ENCODE measurements at places on chromosomes 12 and 14.

DNA sequence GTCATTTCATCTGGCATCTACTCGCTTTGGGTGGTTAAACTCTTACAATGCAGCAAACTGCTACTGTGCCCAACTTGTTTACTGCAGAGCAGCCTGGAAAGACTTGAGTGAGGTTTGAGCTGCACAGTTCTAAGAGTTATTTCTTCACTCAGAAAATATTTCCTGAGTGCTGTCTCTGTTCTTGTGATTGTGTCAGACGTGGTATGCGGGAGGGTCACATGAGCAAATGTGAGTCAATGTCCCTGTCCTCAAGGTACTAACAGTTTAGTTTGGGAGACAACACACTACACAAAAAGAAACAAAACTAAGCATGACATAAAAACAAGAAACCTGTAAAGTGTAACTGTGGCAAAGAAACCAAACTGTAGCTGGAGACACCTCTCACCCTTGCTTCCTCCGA lies 32.4 kb downstream of the FLVCR2 start:
- no peak overlapping the region for H3K4me3 ChIP-seq
- no peak overlapping the region for H3K27ac ChIP-seq
- peaks cover 20% of the 10 kb centered on the region for H3K27me3 ChIP-seq
- H3K36me3 ChIP-seq, result no peaks in the 10 kb centered on the region
- no peak for DNase-seq

DNA sequence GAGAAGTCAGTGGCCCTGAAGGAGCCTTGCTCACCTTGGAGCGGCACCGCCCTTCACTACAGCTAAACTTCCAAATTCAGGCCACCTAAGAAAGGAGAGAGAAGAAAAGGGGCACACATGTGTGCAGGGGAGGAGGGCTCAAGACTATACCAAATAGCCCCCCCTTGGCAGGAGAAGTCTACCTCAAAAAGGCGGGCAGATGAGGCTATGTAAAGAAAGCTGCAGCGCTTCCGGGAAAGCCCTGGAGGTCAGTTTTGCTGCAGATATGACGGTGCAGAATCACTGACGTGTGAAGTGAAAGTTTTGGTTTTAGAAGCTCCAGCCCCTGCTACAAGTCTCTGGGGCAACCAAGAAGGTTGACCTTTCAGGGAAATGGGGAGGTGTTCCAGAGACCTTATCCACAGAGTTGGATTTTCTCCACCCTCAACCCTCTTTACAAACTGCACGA lies 48.2 kb upstream of the PNMA1 start:
- peaks cover 48% of the 10 kb centered on the region for H3K4me1 ChIP-seq
- H3K36me3 ChIP-seq, result no peaks in the 10 kb centered on the region
- no peak overlapping the region for H3K4me3 ChIP-seq

DNA sequence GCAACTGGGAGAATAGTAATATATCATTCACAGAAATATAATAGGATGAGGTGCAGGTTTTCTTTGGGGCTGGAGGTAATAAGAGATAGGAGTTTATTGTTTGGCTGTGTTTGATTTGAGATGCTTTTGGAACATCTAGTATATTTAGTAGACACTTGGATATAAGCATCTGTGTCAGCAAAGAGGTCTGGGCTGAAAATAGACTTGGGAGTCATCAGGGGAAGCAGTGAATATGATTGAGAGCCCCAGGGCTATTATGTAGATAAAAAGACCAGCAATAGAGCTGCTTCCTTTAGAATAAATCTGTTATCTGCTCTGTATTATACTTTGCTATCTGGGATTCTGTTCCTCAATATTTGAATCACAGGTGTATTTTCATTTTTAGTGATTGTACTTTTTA lies 36.6 kb downstream of the SPATA7 start:
- H3K36me3 ChIP-seq, result peaks cover 28% of the 10 kb centered on the region
- H3K27me3 ChIP-seq, result no peaks in the 10 kb centered on the region
- peaks cover 4% of the 10 kb centered on the region for H3K4me1 ChIP-seq
- no peak for DNase-seq
- no peak overlapping the region for H3K27ac ChIP-seq
- no peak overlapping the region for H3K4me3 ChIP-seq

DNA sequence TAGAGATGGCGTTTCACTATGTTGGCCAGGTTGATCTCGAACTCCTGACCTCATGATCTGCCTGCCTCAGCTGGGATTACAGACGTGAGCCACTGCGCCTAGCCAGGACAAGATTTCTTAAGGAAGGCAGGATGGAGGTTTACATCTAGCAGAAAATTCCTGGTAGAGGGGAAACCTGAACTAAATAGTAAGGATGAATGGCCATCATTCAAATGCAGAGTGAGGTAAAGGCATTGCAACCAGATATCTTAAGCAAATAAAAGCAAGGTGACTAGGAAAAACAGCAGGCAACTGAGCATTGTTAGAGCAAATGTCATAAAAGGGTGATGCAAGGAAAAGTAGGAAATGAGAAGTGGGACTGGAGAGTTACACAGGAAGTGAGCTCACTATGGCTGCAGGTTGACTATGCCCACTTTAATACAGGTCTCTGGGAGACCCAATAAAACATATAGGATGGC lies 133.0 kb downstream of the SOX5 start:
- H3K4me1 ChIP-seq, result peaks cover 18% of the 10 kb centered on the region
- no peak for DNase-seq
- H3K36me3 ChIP-seq, result peaks cover 6% of the 10 kb centered on the region

GRCh38 chr14:65470404-65470880 lies 57.9 kb downstream of the FUT8 start:
- no peak overlapping the region for H3K4me3 ChIP-seq
- H3K4me1 ChIP-seq, result peaks cover 16% of the 10 kb centered on the region
- H3K36me3 ChIP-seq, result no peaks in the 10 kb centered on the region
- peaks cover 4% of the 10 kb centered on the region for H3K27me3 ChIP-seq

- H3K27me3 ChIP-seq, result peaks cover 3% of the 10 kb centered on the region
- no peak overlapping the region for H3K4me3 ChIP-seq
- H3K27ac ChIP-seq, result no peak overlapping the region
- H3K36me3 ChIP-seq, result no peaks in the 10 kb centered on the region
- H3K4me1 ChIP-seq, result no peaks in the 10 kb centered on the region
Observed at GRCh38 chr12:121181181-121181580, 28.7 kb upstream of the P2RX4 start.

DNA sequence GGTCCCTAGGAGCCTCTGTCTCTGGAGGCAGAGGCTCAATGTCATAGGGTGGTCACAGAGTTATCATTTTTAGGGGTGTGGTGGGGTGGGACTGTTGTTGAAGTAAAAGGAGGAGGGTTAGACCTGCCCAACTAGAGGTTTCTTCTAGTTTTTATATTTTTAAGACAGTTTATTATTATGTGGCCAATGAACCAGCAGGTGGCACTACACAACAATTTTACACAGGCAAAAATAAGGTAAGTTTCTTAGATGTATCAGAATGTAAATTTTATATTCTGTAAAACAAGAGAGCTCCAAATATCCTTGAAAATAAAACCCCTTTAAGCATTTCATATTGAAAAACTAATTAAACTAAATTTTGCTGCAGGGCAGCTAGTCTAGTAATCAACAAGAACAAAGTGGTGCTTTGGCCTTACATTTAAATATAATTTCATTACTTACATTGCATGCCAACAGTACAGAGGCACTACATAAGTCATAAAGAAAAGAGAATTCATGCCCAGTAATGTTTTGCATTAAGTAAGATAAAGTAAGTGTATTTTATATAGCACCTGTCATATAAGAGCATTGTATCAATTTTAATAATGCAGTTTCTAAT lies 22.2 kb upstream of the OVCH1 start:
- no peak overlapping the region for H3K27ac ChIP-seq
- H3K4me3 ChIP-seq, result no peak overlapping the region
- no peaks in the 10 kb centered on the region for H3K4me1 ChIP-seq
- H3K36me3 ChIP-seq, result peaks cover 2% of the 10 kb centered on the region

- no peak overlapping the region for H3K27ac ChIP-seq
- H3K27me3 ChIP-seq, result no peaks in the 10 kb centered on the region
- peaks cover 2% of the 10 kb centered on the region for H3K36me3 ChIP-seq
- peaks cover 3% of the 10 kb centered on the region for H3K4me1 ChIP-seq
Observed at GRCh38 chr12:62919838-62920237, 15.1 kb downstream of the PPM1H start.

DNA sequence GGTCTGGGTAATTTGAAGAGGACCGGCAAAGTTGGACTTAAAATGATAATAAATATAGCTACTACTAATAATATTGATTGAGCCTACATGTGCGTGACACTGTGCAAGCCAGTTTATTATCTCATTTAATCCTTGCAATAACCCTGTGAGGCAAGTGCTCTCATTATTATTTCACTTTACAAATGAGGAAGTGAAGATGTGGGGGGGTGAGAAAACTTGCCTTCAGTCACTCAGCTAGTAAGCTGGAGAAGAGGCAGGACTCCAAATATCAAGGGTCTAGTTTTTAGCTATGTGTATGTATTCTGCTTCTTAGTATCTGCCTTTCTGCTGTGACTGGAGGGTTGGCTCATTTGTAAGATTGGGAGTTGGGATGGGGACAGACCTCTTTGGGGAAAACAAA lies 39.2 kb downstream of the NPAS3 start:
- H3K36me3 ChIP-seq, result no peaks in the 10 kb centered on the region
- H3K27me3 ChIP-seq, result no peaks in the 10 kb centered on the region
- H3K27ac ChIP-seq, result no peak overlapping the region
- DNase-seq, result no peak
- no peak overlapping the region for H3K4me3 ChIP-seq

DNA sequence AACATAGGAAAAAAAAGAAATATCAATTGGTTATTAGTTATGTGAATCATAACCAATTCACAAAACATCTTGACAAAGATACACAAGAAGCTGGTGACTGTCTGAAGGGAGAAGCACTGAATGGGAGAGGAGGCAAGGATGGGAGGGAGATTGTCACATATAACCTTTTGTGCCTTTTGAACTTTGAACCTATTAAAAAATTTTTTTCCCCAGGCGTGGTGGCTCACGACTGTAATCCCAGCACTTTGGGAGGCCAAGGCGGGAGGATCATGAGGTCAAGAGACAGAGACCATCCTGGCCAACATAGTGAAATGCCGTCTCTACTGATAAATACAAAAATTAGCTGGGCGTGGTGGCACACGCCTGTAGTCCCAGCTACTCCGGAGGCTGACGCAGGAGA lies 12.6 kb downstream of the DYNLL1 start:
- no peaks in the 10 kb centered on the region for H3K4me1 ChIP-seq
- H3K36me3 ChIP-seq, result peaks cover 19% of the 10 kb centered on the region
- no peak overlapping the region for H3K27ac ChIP-seq
- H3K27me3 ChIP-seq, result no peaks in the 10 kb centered on the region
- no peak overlapping the region for H3K4me3 ChIP-seq

GRCh38 chr12:19916974-19917373 lies 451.4 kb upstream of the PDE3A start:
- no peaks in the 10 kb centered on the region for H3K27me3 ChIP-seq
- DNase-seq, result no peak
- peaks cover 53% of the 10 kb centered on the region for H3K4me1 ChIP-seq
- peak overlapping the region; percentile 25 for H3K4me3 ChIP-seq
- peaks cover 6% of the 10 kb centered on the region for H3K36me3 ChIP-seq

Data from progenitor cell of endocrine pancreas (in vitro differentiated cells).